ENCODE measurements at places on chromosomes 5 and 9.

- peak; percentile 31 for DNase-seq
Observed at GRCh38 chr5:44809215-44809955, 638 bp downstream of the MRPS30 start.

DNA sequence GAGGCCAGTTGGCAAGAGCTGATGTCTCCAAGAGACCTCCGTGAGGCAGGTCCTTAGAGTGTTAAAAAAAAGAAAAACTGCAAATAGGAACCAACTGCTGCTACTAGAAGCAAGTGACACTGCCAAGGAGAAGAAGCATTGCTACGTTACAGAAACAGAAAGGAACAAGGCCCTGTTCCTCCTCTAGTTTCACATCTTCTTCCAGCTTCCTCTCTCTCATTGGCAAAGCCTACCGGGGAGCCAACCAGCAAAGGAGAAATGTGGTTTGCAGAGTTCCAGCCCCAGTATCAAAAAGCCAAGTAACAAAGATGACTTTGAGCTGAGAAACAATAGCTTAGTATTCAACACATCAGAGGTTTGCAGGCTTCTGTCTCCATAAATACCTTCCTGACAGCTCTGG, 145.9 kb downstream of the PRELID2 start:
- no peak for DNase-seq

GRCh38 chr9:34493972-34494535, 28.7 kb downstream of the ENHO start:
- peak; percentile 9 for DNase-seq

GRCh38 chr9:90517103-90517502, 125.5 kb downstream of the DIRAS2 start:
- no peak for DNase-seq

DNA sequence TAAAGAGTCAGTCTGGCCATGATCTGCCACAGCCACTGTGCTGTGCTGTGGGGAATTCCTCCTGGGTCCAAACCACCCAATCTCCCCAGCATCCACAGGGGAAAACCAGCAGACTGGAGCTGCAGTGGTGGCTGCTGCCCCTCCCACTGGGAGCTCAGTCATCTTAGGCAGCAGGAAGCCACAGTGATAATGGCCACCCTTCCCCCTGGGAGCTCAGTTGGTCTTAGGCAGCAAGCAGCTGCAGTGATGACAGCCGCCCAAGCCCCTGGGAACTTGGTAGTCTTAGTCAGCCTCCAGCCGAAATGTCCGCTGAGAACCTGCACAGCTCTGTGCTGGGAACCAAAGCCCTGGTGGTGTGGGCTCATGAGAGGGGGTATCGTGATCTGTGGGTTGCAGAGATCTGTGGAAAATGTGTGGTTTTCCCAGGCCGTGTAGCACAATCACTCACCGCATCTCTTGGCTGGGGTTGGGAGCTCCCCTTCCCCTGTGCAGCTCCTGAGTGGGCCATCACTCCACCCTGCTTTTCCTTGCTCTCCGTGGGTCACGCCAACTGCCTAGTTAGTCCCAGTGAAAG, 38.4 kb upstream of the SMIM15 start:
- no peak for DNase-seq

DNA sequence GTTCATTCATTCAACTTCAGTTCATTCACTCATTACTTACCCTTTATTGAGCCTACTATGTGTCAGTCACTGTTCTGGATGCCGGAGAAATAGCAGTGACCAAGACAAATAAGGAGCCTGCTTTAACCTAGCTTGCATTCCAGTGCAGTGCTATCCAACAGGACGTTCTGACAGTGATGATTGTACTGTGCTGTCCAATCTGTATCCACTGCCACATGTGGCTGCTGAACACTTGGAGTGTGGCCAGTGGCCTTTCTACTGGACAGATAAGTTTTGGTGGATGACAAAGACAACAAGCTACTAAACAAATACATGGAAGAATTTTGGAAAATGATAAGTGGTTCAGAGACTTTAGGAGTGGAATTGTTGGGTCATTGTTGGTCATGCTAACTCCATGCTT, 33.6 kb downstream of the SUB1 start:
- no peak for DNase-seq

DNA sequence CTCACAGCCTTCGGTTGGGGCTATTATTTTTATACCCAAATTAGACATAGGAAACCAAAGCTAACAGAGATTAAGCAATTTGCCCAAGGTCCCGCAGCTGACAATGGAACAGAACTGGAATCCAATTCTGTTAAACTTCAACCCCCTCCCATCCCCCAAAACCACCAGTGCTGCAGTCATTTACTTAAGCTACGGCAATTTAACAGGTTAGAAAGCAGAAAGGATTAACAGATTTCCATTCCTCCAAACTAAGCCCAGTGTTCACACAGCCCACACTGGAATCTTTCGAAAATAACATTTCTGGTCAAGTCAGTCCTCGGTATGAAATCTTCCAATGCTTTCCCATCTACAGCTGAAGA, 1023.1 kb upstream of the DMAC1 start:
- no peak for DNase-seq

- no peak for DNase-seq
Observed at GRCh38 chr9:136550439-136551289, 4.8 kb upstream of the NOTCH1 start.

All from HS-5 (cell line).